Activated naive CD4-positive, alpha-beta T cell (primary cell): ENCODE measurements at places on chromosomes 3 and 15.
A peak's percentile ranks its signal among the peaks of the same experiment; 100 is the strongest.

DNA sequence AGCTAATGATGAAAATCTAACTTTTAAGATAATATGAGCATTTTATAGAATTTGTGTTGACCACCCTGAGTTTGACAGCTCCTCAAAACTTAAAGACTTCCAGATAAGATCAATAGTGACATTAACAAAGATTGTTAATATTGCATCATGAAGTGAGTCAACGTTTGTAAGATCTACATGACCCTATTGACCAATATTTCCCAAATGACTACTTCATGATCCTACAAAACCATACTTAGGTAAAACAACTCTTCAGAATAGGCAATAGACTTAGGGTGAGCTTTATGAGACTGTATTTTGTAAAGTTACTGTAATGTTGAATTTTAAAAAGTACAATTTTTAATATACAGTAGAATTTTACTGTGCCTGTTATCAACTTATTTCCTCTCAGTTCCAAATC lies 422.7 kb upstream of the ALCAM start:
- no peak for DNase-seq

DNA sequence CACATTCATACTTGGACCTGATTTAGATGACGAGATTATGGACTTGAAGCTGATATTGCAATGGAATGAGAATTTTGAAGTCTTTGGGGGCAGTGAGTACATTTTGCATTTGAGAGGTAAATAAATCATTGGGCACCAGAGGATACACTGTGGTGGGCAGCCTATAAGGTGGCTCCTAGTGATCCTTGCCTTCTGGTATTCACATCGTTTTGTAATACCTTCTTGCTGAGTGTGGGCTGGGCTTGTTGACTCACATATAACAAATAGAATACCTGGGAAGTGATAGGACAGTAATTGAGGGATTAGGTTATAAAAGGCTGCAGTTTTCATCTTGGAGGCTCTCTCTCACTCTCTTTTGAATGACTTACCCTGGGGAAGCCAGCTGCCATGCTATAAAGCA lies 605.5 kb upstream of the KCNMB2 start:
- DNase-seq: no peak

- no peak for DNase-seq
These were observed 61.4 kb downstream of the TTC23 start for GRCh38 chr15:99187936-99188335.

GRCh38 chr3:157128771-157129681 lies 30.9 kb downstream of the CCNL1 start:
- DNase-seq: no peak

DNA sequence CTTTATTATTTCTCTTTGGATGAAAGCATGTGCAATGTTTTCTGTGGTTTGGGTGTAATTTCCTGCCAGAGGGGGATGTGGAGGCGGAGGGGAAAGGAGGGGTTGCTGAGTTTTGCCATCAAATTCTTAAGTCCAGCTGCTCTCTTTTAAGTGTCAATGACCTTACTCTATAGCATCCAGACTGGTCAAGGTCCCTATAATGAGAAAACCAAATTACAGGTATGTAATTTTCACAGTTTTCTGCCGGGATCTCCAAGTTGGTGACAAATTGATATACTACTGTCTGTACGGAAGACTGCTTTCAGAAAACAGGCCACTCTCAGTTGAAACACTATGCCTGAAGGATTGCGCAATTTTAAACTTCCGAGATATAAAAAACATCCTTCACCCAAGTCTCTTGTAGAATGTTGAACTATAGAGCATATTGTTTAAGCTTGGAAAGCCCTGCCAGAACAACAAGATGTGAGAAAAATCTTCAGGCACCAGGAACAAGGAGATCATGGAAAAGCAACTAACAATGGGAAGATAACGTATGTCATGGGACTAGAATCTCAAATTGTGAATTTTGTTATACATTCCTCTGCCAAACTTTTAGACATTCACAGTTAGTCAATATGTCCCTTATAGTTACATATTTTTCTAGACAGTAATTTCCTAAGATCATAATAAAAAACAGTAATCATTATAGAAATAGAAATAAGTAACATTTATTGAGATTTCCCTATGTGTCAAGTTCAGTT lies 300.7 kb upstream of the SATB1 start:
- DNase-seq: no peak

DNA sequence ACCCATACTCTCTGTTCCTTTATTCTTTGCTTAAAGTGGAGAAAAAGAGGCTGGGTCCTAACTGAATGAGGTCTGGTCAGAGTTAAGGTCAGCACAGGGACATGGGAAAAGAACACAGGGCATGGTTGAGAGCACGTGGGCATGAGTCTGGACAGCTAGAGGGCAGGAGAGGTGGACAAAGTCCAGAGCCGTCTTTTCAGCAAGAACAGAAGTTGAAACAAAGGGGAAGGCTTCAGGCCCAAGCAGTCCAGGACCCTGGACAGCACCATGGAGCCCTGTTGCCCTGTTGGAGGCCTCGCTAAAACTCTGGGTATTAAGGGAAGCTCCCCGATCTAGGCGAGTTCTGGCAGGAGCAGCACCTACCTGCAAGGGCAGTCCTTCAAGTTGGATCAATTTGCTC lies 50.7 kb downstream of the XYLB start:
- no peak for DNase-seq

GRCh38 chr15:55942332-55942731 lies 51.1 kb downstream of the NEDD4 start:
- DNase-seq: no peak

GRCh38 chr3:149342413-149343380 lies 9.3 kb upstream of the TM4SF18 start:
- no peak for DNase-seq

DNA sequence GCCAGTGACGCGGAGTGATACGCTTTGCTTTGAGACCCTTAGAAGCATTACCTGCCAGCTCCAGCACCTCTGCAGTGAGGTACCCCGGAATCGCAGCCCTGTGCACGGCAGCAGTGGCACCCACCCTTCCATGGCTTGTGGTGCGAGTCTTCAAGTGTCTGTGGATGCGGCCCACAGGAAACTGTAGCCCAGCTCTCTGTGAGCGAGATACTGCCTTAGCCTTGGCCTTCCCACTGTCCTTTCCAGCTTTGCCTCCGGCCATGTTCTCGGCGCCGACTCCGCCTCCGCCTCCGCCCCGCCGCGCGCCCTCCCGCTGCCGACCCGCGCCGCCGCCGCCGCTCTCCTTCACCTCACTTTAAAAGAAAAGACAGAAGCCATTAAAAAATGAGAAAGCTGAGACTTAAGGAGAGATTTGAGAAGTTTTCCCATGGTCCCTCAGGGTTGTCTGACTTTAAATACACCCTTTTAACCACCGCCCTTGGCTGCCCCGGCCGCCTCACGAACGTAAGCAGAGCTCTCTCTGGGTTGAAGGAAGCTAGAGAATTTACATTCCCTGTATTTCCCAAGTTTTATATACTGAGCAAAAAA lies 78.5 kb upstream of the FAM174B start:
- peak; percentile 2 for DNase-seq

DNA sequence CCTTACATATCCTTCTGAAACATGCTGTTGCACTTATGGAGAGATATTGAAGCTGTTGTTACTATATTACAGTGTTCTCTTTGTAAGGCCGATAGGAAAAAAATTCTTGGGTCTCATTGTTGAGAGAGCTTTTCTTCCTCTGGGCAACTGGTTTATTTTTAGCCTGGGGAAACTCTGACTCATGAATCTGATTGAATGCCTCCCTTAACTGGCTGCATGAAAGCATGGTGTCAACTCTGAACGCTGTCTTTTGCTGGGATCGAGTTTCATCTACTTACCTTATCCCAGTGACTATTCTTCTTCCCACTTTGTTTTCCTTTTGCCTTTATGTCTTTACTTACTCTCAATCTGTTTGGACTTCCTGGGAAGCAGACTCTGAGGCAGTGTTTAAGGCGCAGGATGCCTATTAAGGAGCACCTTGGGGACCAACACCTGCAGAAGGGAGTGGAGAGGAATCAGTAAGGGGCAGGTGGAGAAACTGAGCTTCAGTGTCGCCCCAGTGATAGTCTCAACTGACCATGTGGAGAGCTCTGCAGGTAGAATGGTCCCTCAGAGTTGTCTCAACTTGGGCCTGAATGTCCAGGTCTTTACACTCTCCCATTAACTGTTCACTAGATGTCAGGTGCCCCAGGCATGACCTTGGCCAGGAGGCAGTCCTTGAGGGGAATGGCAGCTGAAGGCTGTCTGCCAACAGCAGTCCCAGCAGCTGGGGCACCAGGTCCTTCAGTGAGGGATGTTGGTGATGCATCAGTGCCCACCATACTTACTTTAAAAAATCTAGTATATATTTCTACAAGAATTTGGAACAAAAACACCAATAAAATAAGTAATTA lies 88.9 kb upstream of the CCNL1 start:
- no peak for DNase-seq

DNA sequence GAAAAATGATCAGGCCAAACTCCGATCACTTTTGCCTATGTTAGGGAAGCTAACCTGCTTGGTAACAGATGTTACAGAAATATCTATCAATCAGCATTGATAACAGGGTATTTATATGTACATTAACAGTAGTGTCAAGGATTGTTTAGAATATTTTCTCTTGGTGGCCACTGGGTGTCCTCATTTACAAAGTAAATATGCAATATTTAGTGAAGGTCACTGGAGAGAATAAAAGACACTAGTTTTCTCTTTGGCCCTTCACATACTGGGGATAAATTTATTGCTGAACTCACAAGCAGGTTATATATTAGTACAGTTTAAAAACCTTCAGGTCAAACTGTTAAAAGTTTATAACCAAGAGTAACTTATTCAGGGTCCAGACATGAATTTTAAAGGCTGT lies 69.0 kb downstream of the TIGIT start:
- DNase-seq: no peak

- no peak for DNase-seq
These were observed 54.5 kb upstream of the ABHD17C start for GRCh38 chr15:80640531-80641121.

DNA sequence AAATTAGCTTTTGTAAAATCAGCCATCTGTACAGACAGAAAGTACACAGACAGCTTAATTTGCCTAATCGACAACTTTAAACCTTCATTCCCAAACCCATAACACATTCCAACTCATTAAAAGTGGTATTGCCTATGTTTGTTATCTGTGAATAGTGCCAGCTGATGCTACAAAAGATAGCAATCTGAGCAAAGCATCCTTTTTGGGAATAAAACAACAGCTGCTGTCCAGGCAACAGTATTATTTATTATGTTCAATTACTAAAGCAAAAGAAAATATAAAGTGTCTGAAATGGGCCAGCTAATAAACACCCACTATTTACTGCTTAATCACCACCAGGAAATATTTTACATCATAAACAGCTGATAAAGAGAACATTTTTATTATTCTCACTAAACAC lies 134.8 kb upstream of the ABI3BP start:
- DNase-seq: no peak

DNA sequence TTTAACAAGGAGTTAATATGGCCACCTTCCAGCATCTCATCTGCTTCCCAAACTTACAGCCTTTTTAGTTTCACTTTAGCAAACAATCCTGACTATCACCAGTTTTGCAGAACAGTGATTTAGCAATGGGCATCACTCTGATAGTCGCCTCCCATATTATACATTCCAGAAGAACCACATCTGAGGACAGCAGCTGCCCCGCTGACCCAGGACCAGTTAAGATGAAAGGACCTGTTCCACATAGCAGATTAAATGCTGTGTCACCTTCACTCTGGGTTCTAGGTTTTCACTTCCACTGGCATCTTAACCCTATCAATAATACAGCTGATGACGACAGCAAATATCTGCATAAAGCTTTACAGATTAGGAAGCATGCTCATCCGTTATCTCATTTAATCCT lies 99.8 kb downstream of the TRIM69 start:
- no peak for DNase-seq

DNA sequence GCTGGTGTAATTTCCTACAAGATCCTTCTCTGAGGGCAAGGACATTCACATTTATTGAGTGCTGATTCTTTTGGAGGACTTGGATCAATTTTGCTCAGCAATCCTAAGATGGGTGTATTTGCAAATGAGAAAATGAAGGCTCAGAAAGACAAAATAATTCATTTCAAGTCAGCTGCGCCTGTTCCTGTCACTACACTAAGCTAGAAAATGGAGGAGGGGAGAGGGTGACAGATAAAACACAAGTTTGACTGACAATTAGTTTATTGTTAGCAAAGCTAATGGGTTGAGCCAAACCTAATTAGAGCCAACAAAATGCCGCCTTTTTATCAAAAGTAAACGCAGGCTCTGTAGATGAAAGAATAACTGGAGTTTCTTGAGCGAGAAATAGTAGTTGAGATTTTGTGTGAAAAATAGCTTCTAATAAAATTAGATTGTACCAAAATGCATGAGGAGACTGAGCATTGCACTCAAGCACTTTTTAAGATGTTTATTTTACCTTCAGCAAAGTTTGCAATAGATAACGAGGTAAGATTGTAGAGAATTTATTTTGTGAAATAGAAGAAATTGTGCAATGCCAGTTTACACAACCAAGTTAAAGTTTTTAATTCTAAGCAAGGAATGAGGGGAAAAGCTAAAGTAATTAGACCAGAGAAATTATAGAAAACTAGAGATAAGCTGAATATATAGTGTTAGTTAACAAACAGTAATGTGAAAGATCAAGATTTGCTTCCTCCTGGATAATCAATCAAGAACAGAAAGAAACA lies 39.6 kb upstream of the SECISBP2L start:
- DNase-seq: no peak

- DNase-seq: no peak
These were observed 203.5 kb downstream of the UBE2E2 start for GRCh38 chr3:23406601-23407000.

DNA sequence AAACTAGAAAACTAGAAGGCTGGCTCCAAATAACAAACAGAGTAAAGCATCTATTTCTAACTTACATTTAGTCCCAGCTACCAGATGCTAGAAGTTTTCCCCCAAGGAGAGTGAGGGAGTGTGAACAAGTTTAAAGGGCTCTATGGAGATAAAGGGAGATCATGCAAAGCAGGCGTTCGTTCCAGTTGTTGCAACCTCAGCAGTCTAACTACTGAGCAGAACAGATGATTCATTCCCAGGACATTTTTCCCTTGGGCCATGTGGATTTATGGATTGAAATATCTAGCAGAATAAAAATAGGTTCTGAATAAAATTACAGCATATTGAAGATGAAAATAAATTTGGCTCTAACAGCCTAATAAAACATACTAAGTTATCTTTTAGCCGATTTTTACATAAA lies 154.8 kb upstream of the TTC14 start:
- no peak for DNase-seq
